ENCODE measurements at places on chromosomes 6 and 20.

DNA sequence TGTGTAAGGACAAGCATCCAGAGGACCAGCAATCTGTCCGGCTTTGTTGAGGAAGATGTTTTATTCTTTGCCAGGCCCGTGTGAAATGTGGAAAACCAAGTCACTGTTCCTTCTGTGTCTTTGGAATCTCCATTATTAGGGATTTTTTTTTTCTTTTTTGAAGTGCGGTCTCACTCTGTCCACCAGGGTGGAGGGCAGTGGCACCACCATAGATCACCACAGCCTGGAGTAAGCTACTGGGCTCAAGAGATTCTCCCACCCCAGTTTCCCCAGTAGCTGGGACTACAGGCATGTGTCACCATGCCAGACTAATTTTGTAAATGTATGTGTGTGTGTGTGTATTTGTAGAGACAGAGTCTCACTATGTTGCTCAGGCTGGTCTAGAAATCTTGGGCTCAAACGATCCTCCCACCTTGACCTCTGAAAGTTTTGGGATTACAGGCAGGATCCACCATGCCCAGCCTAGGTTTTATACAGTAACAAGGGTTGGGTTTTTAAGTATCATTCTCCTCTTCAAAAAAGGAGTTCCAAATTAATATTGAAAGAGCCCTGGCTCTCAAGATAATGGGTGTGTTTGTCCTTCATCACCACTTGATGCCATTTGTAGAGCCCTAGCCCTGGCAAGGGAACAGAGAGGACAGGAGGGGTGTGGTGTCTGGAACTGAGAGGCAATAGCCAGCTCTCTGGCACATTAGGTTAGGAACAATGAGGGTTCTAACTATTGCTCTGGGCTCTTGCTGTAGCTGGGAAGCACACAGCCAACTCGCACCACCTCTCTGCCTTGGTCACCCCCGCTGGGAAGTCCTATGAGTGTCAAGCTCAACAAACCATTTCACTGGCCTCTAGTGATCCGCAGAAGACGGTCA lies 3.1 kb downstream of the LAMP5 start:
- no peak overlapping the region for H3K27ac ChIP-seq
- no peak for DNase-seq
- no peaks in the 10 kb centered on the region for H3K27me3 ChIP-seq
- no peak overlapping the region for H3K4me3 ChIP-seq

- H3K36me3 ChIP-seq: no peaks in the 10 kb centered on the region
- DNase-seq: no peak
- H3K27me3 ChIP-seq: no peaks in the 10 kb centered on the region
- no peak overlapping the region for H3K4me3 ChIP-seq
- H3K4me1 ChIP-seq: no peaks in the 10 kb centered on the region
Measured at GRCh38 chr6:79072640-79073181, 5.3 kb downstream of the PHIP start.

DNA sequence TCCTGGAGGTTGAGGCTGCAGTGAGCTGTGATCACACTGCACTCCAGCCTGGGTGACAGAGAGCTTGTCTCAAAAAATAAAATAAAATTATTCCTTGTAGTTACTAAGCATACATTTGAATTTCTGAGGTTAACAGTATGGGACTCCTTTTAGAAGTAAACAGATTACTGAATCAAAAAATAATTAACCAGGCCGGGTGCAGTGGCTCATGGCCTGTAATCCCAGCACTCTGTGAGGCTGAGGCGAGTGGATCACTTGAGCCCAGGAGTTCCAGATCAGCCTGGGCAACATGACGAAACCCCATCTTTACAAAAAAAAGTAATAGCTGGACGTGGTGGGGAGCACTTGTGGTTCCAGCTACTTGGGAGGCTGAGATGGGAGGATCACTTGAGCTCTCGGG lies 22.1 kb upstream of the EEF1A1 start:
- H3K27ac ChIP-seq: no peak overlapping the region
- no peaks in the 10 kb centered on the region for H3K4me1 ChIP-seq
- H3K4me3 ChIP-seq: no peak overlapping the region
- DNase-seq: no peak

GRCh38 chr6:139979021-139979725 lies 604.7 kb upstream of the CITED2 start:
- no peak for DNase-seq
- H3K27ac ChIP-seq: peak overlapping the region; percentile 67
- H3K36me3 ChIP-seq: no peaks in the 10 kb centered on the region

DNA sequence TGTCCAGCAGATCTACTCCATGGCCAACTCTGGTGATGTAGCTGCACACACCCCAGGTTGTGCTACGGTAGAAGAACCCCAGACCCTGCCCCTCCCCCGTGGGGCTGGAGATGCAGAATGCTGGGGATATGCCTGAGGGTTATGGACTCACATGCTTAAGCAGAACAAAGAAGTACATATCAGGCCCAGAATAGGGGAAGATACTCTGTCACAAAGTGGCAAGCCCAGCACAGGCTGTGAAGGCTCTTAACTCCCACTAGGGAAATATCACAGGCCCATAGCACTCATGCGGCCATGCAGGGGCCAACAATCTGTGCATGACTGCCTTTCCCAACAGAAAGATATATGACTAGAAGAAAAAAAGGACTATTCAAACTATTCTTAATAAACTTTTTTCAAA lies 234.9 kb downstream of the KCNQ5 start:
- no peak overlapping the region for H3K4me3 ChIP-seq
- no peaks in the 10 kb centered on the region for H3K36me3 ChIP-seq
- no peak for DNase-seq

DNA sequence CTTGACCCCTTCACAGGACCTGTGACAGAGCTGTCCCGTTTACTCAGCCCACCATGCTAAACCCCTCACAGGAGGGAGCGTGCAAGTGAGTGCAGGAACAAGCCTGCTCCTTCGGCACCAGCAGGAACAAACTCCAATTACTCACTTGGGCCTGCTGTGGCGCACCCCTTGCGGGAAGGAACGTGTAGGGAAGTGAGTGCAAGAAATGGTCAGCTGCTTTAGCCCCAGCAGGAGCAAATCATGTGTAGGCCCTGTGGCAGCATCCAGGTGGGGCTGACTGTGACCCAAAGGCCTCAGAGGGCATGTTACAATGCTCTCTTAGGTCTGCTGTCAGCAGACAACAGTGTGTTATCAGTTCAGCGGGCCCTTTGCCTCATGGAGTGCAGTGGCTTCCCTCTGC lies 574.4 kb downstream of the PRKN start:
- H3K4me1 ChIP-seq: no peaks in the 10 kb centered on the region
- no peak overlapping the region for H3K27ac ChIP-seq
- DNase-seq: no peak
- no peak overlapping the region for H3K4me3 ChIP-seq

GRCh38 chr6:142296975-142297604 lies 4.7 kb upstream of the ADGRG6 start:
- no peak overlapping the region for H3K4me3 ChIP-seq
- no peak overlapping the region for H3K27ac ChIP-seq
- peaks cover 9% of the 10 kb centered on the region for H3K27me3 ChIP-seq
- peaks cover 8% of the 10 kb centered on the region for H3K4me1 ChIP-seq

DNA sequence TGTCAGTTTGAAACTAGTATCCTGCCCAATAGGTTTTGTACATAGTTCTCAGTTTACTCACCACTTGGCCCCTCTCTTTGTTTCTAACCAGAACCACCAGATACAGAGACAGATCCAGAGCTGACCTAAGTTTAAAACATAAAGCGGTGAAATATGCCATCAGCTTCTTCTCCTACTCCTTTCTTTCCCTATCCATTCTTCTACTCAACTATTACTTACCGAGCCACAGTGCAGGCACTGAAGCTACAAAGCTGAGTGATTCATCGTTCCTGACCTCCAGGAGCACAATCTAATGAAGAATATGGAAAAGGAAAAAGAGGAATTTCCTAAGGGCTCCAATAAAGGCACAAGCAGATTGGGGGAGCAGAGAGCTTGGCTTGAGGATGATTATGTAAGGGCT lies 286.0 kb downstream of the FOXC1 start:
- no peaks in the 10 kb centered on the region for H3K36me3 ChIP-seq
- H3K4me1 ChIP-seq: peaks cover 66% of the 10 kb centered on the region
- H3K27ac ChIP-seq: peak overlapping the region; percentile 59
- no peak overlapping the region for H3K4me3 ChIP-seq

GRCh38 chr6:163252061-163252591 lies 162.4 kb upstream of the QKI start:
- no peak overlapping the region for H3K27ac ChIP-seq
- H3K36me3 ChIP-seq: no peaks in the 10 kb centered on the region
- no peak for DNase-seq
- H3K4me1 ChIP-seq: no peaks in the 10 kb centered on the region

GRCh38 chr6:142265476-142265875 lies 36.3 kb upstream of the ADGRG6 start:
- no peak overlapping the region for H3K4me3 ChIP-seq
- H3K27ac ChIP-seq: no peak overlapping the region
- H3K4me1 ChIP-seq: no peaks in the 10 kb centered on the region
- H3K27me3 ChIP-seq: no peaks in the 10 kb centered on the region

DNA sequence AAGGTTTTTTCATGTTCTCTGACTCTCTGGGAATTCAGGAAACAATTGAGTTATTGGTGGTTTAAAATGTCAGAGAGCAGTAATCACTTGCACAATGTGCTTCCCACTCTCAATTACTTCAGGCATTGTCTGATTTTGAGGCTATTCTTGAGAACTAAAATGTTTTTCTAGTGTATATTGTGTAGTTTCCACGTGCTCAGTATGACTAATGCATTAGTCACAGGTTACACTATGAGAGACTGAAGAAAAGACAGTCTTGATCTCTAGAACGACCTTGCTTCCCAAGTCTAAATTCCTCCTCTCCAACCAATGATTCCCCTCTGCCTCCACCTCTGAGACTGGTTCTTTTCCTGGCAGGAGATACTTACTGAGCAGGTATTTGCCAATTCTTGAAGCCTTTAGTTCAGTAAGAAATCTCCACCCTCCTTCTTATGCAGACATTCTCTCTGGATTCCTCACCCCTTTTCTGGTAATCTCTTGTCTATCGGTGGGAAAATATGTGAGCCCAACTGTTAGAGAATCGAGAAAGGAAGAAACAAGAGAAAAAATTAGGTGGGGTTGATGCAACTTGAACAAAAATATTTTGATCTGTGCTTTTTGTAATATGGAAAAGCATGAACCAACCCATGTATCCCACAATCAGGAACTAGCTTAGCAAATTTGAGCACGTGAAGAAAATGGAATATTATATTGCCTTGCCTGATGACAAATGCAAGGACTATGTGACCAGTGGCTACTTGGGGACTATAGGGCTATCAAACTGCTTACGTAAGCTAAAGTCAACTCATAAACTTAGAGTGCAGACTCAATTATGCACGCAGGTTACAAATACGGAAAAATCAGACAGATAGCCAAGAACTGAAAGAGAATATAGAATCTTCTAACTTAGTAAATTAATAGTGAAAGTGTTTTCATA lies 61.1 kb upstream of the SLC22A16 start:
- H3K4me3 ChIP-seq: no peak overlapping the region
- no peaks in the 10 kb centered on the region for H3K4me1 ChIP-seq
- H3K27ac ChIP-seq: no peak overlapping the region
- H3K27me3 ChIP-seq: no peaks in the 10 kb centered on the region
- no peak for DNase-seq
- no peaks in the 10 kb centered on the region for H3K36me3 ChIP-seq

DNA sequence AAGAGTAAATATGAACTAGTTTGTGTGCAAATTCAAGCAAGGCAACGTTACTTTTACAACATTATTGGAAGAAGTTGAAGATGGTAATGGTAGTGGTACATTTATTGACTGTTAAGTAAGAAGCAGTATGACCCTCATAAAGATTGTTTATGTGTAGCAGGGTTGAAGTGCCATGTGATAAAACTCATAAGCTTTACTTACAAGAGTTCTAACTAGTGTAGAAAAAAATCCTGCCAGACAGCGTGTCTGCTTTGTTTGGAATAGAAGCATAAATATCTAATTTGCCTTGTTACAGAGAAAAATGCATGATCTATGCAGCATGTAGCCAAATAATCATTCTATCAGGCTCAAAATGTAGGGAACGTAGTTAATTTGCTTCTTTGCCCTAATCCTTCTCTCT lies 450.8 kb upstream of the SOX4 start:
- H3K36me3 ChIP-seq: no peaks in the 10 kb centered on the region
- no peaks in the 10 kb centered on the region for H3K4me1 ChIP-seq
- no peak for DNase-seq
- no peak overlapping the region for H3K4me3 ChIP-seq

GRCh38 chr6:121730616-121731015 lies 295.2 kb downstream of the GJA1 start:
- DNase-seq: no peak
- no peaks in the 10 kb centered on the region for H3K27me3 ChIP-seq
- H3K4me1 ChIP-seq: no peaks in the 10 kb centered on the region

- H3K36me3 ChIP-seq: no peaks in the 10 kb centered on the region
- H3K4me3 ChIP-seq: no peak overlapping the region
- H3K4me1 ChIP-seq: peaks cover 6% of the 10 kb centered on the region
- H3K27me3 ChIP-seq: no peaks in the 10 kb centered on the region
- no peak overlapping the region for H3K27ac ChIP-seq
Measured at GRCh38 chr6:137749696-137750211, 117.3 kb upstream of the TNFAIP3 start.

- peak overlapping the region; percentile 36 for H3K27ac ChIP-seq
- H3K36me3 ChIP-seq: no peaks in the 10 kb centered on the region
- H3K4me3 ChIP-seq: no peak overlapping the region
- no peaks in the 10 kb centered on the region for H3K27me3 ChIP-seq
Measured at GRCh38 chr6:16739329-16739801, 21.9 kb downstream of the ATXN1 start.

DNA sequence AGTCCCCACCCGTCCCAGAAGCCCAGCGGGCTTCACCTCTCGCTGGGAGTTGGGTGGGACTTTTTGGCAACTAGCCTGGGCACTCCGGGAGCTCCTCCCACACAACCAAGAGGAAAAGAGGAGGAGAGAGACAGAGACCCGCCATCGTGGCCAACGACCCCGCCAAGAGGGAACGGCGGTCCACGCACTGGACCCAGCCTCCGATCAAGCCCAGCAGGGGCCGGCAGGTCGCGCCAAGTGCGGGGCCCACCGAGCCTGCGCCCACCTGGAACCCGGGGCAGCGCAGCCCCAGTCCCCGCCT lies 3.0 kb upstream of the TMEM14C start:
- H3K4me1 ChIP-seq: peaks cover 27% of the 10 kb centered on the region
- no peaks in the 10 kb centered on the region for H3K36me3 ChIP-seq

DNA sequence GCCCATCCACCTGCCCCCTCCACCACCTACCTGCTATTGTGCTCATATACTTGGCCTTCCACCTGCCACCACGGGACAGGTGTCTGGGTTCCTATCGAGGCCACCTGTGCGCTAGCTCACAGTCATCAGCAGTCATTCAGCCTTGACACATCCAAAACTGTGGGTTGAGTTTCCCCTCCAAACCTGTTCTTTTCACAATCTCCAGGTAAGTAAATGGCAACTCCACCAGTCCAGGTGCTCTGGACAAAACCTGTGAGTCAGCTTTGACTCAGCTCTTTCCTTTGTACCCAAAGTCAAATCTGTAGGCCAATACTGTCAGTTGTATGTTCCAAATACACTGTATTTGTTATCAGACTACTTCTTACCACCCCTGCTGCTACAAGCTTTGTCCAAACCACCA lies 52.6 kb downstream of the SPTLC3 start:
- no peak overlapping the region for H3K4me3 ChIP-seq
- no peak overlapping the region for H3K27ac ChIP-seq
- H3K27me3 ChIP-seq: no peaks in the 10 kb centered on the region
- H3K36me3 ChIP-seq: no peaks in the 10 kb centered on the region

GRCh38 chr6:124234801-124235200 lies 431.1 kb downstream of the NKAIN2 start:
- H3K4me3 ChIP-seq: no peak overlapping the region
- no peaks in the 10 kb centered on the region for H3K36me3 ChIP-seq
